ENCODE measurements at places on chromosomes 4 and X.

GRCh38 chr4:3687538-3687937, 78.6 kb upstream of the ADRA2C start:
- no peak for DNase-seq

DNA sequence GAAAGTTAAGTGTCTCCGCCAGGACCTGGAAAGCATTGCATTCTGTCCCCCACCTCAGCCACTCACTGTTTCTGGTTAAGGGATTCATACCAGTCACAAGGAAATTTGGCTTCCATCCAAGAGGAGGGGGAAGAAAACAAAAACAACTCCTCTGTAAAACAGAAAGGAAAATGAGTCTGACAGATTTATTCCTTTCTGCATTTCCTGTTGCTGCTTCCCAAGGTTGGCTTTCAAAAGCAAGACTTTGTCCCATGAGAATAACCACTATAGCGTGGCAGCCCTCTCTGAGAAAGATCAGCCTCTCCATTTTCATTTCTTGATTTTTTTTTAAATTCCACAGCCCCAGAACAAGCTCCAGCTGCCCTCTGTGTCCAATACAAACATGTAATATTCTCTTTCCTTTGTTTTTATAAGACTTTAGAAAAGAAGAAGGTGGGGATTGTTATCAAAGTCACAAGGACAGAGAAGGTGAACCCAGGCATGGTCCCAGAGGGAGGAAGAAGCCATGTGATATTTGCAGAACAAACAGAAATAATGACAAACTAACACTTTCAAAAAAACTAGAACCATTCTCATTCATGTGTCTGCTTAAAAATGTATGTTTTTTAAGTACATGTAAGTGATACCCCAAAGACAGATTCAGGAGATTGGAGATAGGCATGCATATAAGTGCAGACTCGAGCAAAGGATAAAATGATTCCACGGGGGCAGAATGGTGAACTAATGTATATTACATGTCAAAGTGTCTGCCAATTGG, 90.7 kb upstream of the DCLK2 start:
- peak; percentile 53 for DNase-seq

DNA sequence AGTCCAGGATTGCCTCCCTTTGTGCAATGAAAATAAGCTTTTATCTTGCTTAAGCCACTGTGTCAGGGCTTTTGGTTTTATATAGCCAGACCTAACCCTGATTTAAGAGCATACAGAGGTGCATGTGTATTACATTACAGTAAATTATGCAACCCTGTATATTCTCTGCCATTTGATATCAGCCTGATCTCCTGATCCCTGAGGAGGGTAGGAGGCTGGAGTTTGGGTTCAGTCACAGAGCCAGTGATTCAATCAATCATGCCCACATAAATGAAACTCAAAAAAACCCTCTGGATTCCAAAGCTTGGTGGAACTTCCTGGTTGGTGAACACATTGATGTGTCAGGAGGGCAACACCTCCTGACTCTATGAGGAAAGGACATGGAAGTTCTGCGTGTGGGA, 7.3 kb upstream of the KLHL8 start:
- no peak for DNase-seq

DNA sequence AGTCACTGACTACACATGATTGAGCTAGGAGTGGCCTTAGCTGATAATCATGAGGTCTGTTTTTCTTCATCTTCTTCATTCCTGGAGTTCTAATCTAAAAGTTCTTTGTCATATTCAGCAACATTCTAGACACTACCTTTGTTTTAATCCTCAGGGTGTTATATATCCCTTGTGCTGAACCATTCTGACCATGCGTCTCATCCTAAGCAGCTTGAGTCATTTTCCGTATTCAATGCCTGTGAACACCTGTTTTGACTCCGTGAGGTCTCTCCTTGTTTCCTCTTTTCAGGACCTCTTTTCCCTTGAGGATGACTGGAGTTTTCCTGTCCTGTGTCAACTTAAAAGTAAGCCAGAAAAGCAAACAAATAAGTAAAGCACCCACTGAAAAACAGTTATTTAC, 597.9 kb downstream of the GBA3 start:
- no peak for DNase-seq

DNA sequence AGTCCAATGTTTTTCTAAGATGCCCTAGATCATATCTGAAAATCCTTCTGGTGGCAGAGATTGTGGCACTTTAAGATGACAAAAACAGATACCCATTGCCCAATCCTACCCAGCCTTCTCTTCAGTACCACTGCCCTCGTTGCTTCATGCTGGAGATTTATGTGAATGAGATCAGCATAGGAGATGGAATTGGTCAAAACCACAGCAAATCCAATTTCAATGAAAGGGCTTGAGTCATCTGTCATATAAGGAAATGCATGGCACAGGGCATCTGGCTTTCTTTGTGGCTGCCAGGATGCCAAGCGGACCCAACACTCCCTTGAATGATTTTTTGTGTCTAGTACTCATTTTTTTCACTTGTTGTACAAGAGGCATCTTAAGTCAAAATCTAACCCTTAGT, 16.8 kb downstream of the AFF2 start:
- DNase-seq, result no peak

Data from NCI-H1417 (cell line).